Testis (tissue), 5 donors: ENCODE measurements at places on chromosomes 2 and 18.

DNA sequence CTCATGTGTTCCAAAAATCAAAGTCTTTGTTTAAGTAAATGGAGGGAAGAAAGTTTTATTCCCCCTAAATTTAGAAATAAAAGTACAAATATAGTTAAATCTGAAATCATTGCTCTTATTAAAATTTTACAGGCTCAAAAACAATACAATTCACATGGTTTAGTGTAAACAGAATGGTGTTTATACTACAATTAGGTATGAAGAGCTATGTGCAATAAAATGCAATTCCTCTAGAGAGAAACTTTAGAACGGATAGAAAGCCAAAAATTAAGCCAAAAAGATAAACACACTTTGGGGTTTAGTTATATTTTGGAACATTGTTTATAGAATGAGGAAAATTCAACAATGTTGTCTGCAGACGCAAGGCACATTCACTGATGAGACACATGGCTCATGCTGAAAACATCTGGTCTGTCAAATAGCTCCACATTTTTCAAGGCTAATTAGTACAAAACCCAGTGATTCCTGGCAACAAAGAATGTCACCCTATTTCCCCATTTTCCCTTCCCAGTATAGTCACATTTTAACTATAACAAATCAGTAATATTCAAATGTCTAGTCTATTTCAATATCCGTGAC, 103.3 kb downstream of the EXOC6B start:
- DNase-seq = no peak

DNA sequence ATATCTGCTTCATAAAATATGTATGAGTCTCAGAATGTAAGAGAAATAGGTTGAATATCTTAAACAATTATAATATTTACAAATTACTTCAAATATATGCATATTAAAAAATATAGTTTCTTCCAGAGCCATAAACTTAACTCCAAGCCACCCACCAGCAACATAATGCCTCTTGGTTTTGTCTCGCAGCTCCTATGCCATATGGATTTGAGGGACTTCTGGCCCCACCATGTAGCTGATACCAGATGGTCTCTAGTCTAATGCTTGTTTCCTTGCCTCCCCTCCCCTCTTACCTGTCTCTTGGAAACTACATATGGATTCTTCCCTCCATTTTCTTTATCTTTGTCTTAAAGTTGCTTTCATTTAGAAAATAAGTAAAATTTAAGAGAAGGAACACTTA, 114.3 kb downstream of the GCA start:
- DNase-seq = no peak

DNA sequence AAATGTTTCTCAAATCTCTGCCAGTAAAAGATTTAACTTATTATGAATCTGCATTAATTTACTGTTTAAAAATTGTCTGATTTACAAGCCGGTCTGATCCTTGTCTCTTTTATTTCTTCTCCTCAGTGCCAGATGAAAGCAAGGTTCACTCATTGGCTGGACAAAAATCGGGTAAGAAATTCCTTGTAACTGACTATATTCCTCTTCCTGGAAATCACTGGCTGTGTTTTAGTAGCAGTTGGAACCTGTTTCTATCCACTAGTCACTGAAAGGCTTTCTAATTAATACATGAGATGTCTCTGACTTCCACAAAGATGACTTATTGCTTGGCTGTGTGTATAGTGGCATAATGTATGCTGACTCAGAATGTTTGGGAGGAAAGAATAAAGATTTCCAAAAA, 436.6 kb upstream of the NRP2 start:
- DNase-seq = no peak

- DNase-seq = no peak
Measured at GRCh38 chr2:137507237-137507636, 457.0 kb upstream of the HNMT start.

GRCh38 chr2:28661589-28662001, 90.0 kb upstream of the PPP1CB start:
- DNase-seq = peak; percentile 77

DNA sequence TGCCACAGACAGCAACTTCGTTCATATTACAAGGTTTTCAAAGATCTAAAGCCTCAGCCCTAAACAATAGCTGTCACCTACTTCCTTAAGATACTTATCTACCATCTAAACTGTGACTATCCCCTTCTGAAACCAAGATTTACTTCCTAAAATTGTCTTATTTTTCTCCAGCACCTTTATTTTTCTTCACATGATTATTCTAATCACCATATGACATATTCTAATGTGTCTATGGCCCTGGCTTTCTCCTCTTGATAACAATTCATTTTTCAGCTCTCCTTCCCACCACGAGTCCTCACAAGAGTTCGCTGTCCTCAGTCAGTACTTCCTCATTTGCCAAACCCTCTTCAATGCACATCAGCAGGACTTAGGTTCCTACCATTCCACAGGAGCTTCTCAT, 53.9 kb downstream of the RTTN start:
- DNase-seq = no peak

- DNase-seq = no peak
Measured at GRCh38 chr2:120246546-120247300, 5.9 kb upstream of the RALB start.

- DNase-seq = no peak
Measured at GRCh38 chr2:39608263-39608575, 57.5 kb upstream of the TMEM178A start.

- DNase-seq = no peak
Measured at GRCh38 chr2:101473591-101473910, 1.4 kb downstream of the RFX8 start.

GRCh38 chr18:9494778-9495331, 19.5 kb downstream of the RALBP1 start:
- no peak for DNase-seq

GRCh38 chr2:149679286-149679685, 91.7 kb upstream of the MMADHC start:
- DNase-seq = no peak

GRCh38 chr2:88199912-88200682, 30.0 kb downstream of the THNSL2 start:
- DNase-seq = peak; percentile 50

DNA sequence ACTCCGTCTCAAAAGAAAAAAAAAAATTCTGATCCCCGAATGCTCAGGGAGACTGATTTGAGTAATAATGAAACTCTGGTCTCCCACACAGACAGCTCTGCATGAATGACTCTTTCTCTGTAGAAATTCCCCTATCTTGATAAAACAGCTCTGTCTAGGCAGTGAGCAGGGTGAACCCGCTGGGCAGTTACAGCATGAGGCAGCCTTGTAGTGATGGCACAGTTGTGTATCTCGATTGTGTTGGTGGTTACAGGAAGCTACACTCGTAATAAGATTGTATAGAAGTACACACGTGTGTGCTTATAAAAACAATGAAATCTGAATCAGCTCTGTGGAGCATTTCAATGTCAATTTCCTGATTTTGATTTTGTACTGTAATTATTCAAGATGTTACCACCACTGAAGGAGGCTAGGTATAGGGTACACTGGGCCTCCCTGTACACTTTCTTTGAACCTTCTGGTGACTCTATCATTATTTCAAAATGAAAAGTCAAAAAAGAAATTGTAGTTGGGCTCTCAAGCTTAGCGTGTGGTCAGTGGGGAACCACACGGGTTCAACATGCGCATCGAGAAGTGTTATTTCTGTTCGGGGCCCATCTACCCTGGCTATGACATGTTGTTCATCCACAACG, 34.9 kb upstream of the ATP8B1 start:
- peak; percentile 39 for DNase-seq

DNA sequence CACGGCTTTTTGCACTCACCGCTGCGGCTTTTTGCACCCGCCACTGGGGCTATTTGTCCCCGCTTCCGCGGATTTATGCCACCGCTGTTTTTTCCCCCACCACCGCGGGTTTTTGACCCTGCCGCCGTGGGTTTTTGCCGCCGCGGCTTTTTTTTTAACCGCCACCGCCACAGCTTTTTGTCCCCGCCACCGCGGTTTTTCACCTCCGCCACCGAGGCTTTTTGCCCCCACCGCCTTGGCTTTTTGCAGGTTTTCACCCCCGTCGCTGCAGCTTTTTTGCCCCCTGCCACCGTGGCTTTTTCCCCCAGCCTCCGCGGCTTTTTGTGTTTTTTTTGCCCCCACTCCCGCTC, 2796.7 kb upstream of the TEKT4 start:
- no peak for DNase-seq

GRCh38 chr2:53202063-53202462, 565.5 kb upstream of the CHAC2 start:
- no peak for DNase-seq

DNA sequence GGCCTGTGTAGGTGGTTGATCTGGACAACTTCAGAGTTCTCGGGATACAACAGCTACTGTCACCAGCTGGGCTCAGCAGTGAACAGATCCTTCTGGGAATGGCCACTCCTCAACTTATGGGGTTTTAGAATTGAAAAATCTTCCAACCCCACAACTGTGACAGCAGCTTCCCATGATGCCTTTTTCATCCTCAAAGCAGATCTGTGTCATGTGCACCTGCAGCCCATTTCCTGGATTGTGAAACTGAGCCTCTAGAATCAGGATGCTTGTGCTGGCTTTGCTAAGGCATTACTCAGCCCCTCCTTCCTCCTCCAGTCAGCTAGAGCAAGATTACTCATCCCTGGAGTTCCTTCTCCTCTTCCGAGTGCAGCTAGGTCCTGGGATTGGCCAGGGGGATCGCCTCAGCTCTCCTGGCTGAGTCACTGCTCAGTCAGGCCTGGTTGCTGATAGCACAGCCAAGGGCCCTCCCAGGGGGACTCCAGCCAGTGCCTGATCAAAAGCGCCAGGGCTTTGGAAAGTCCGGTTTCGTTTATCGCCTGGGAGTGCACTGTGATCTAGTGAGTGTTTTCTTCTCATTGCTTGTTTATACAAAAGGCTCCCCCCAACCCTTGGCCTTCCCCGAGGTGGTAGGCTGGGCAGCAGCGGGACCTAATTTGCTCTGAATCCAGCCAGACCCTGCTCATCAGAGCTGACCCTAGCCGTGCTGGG, 2.4 kb upstream of the LPIN1 start:
- DNase-seq = peak; percentile 96

- no peak for DNase-seq
Measured at GRCh38 chr2:231707625-231707926, 749 bp upstream of the PTMA start.
